ENCODE measurements at places on chromosomes 13 and 19. TPM values are rescaled to one million over a fixed set of nuclear protein-coding genes. Genes with fewer than 3 reads are reported as not detected.
A peak's percentile ranks its signal among the peaks of the same experiment; 100 is the strongest.

Gene GRK1
- total RNA-seq = not detected

Gene VMAC
- total RNA-seq = 2.9 TPM

GRCh38 chr19:8592231-8593009, 15.2 kb upstream of the MYO1F start:
- peak; percentile 99 for DNase-seq

DNA sequence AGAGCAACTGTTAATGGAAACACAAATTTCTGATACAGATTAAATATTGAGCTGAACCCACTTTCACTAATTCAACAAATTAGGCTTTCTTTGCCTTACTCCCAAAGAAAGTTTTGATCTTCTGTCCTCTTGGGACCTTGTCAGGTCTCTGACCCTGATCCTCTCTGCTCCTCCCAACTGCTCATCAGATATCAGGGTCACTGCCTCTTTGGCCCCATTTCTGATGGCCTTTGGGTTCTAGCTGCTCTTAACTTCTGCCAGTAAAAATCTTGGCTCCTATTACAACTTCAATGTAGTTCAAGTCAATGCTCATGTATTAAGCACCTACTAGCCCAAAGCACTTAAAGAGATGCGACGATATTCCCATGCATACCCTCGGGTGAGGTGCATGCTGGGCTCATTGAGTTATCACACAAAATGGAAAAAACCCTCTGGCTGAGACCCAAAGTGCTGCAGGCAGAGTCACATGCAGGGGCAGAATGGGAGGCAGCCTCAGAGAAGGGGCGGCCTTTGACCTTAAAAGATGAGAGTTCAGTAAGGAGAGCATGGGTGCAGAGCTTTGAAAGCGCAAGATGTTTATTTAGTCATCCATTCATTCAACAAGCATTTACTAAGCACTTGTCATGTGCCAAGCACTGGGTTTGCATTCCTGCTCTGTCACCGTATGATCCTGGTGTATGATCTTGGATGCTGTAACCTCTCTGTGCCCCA, 183.4 kb downstream of the USP12 start:
- no peak for DNase-seq

DNA sequence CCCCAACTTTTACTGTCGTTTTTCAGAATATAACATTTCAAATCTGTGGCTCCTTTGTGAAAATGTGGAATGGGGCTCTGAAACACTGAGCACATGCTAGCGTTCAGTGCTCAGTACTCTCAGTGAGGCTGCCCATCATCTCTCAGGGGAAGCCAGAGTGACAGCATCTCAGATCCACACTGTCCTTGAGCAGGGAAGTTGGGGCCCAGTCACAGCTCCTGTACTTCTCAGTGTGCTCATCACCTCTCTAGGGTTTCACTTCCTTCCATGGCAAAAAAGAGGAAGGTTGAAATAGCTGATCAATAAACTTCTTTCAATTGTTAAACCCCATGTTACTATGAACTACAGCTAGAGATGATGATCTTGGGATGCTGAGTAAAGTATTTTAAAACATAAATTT, 565.9 kb upstream of the SPRY2 start:
- DNase-seq = no peak

DNA sequence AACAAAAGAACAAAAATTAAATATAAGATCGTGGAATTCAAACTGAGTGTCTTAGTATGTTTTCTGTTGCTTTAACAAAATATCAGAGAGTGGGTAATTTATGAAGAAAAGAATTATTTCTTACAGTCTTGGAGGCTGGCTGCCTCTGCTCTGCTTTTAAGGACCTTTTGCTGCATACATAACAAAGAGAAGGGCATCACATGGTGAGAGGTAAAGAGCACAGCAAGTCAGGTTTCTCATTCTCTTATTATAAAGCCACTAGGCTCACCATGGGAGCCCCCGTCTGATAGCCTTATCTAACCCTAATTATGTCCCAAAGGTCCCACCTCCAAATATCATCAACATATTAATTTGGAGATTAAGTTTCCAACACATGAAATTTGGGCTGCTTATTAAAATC, 231.3 kb downstream of the SLITRK6 start:
- DNase-seq = no peak
